Skeletal muscle cell (primary cell): ENCODE measurements at places on chromosomes 5 and 9.

- DNase-seq, result no peak
These were observed 188.9 kb downstream of the TENT4A start for GRCh38 chr5:6902094-6902493.

- DNase-seq, result no peak
These were observed 70.5 kb downstream of the SMIM23 start for GRCh38 chr5:171855798-171856763.

DNA sequence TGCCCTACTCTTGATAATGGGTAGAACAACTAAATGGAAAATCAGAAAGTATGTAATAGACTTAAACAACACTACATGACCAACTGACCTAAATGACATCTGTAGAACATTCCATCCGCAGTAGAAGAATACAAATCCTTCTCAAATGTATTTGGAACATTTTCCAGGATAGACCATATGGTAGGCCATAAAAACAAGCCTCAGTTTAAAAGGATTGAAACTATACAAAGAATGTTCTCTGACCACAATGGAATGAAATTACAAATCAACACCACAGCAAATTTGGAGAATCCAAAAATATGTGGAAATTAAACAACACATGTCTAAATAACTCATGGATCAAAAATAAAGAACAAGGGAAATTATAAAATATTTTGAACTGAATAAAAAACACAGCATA lies 189.2 kb downstream of the NDUFS4 start:
- DNase-seq, result peak; percentile 13

GRCh38 chr9:131748411-131748955 lies 8.6 kb upstream of the RAPGEF1 start:
- DNase-seq, result no peak

DNA sequence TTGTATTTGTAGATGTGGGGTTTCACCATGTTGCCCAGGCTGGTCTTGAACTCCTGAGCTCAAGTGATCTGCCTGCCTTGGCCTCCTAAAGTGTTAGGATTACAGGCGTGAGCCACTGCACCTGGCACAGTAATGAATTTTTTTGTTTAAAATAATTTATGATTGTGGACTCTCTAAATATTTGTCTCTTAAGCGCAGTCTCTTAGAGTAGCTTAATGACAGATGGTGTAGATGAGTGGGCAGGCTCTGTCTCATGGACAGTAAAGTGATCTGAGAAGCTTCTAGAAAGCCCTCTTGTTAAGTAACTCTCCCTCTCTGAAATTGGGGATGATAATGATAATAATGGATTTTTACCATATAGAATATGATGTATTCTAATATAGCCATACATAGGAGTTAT lies 47.5 kb upstream of the KIAA1958 start:
- DNase-seq, result no peak

DNA sequence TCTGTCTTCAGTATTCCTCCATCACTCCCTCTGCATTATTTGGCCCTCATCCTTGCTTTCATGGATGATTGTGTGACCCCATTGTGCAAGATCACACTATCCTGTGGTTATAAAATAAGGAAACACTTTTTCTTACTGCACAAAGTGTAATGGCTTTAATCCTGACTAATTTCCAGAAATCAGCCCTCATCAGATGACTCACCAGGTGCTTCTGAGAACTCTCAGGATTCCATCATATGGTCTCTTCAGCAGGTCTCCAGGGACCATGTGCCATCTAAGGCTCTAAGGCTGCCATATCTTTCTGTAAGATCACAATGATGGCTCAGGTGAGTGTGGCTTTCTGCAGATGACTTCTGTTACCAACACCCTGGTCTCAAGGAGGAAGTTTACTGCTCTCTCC lies 27.3 kb upstream of the FER start:
- peak; percentile 16 for DNase-seq

DNA sequence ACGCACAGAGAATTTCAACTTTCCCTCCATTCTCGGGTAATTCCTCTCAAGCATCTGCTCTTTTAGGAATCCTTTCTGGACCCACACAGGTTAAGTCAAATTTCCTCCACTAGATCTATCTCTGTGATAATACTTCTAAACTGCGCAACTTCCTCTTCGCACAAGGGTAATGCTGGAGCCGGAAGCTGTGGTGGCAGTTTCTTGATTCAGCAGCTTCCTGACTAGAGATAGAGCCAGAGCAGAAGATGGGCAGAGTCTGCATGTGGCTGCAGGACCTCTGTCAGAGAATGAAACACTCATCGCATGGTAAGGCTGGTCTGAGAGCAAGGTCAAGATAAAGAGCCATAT lies 11.1 kb upstream of the CDC42SE2 start:
- DNase-seq, result no peak

DNA sequence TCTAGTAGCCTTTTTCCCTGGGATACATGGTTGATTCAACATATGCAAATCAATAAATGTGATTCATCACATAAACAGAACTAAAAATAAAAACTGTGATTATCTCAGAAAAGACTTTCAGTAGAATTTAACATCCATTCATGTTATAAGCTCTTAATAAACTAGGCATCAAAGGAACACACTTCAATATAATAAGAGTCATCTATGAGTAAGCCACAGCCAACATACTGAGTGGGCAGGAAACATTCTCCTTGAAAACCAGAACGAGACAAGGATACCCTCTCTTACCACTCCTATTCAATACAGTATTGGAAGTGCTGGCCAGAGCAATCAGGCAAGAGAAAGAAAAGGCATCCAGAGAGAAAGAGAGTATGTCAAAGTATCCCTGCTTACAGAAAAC lies 239.9 kb downstream of the ATPSCKMT start:
- DNase-seq, result no peak

DNA sequence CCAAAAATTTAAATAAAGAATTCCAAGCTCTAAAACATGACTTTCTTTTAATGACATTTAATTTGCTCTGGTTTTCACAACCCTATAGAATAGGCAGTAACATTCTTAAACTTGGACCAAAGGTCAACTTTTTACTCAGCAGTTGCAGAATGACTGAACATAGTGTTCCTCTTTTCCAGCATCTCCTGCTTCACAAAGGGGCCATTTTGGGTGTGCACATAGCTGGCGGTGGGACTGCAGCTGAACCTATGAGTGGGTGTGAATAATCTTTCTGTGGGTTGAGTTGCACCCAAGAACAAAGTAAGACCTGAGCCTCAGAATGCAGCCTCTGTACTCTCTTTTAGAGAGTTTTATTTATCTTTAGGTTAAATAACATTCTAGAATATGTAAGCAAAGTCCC lies 96.9 kb upstream of the HAPLN1 start:
- no peak for DNase-seq

GRCh38 chr5:128304791-128305190 lies 221.2 kb downstream of the SLC12A2 start:
- DNase-seq, result no peak

GRCh38 chr5:178427576-178428197 lies 162.5 kb downstream of the COL23A1 start:
- DNase-seq, result no peak

DNA sequence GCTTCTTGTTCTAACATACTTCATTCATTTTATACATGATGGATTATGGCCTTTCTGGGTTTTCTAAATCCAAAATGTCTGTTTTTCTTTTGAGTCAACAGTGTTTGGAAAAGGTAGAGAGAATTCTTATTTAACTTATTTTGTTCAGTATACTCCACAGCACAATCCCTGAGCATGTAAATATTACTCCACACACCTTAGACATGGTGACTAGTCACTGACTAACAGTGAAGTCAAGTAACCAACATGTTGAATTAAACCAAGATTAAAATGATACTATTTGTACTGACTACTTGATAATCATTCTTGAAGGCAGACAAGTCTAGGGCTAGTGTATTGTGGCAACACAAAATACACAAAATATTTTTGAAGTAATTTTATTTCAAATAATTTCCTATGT lies 55.0 kb downstream of the HAPLN1 start:
- no peak for DNase-seq

DNA sequence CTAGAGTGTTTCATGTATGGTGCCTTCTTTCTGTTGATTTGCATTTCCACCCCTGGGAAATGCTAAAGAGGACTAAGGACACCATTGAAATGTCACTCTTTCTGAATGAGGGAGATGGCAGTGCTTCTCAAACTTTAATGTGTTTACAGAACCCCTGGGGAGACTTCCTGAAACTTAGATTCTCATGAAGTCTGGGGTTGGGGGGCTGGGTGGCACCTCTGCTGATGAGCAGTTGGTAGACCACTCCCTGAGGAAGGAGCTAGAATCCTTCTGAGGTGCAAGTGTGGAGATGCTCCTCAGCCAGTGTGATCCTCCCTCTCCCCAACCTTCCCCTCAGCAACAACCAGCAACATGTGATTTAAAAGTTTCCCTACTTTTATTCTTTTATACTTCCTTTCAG lies 546.8 kb downstream of the LRRC70 start:
- DNase-seq, result no peak

GRCh38 chr5:98804066-98804465 lies 30.6 kb downstream of the RGMB start:
- DNase-seq, result no peak

GRCh38 chr5:175319199-175319598 lies 124.8 kb downstream of the DRD1 start:
- no peak for DNase-seq

DNA sequence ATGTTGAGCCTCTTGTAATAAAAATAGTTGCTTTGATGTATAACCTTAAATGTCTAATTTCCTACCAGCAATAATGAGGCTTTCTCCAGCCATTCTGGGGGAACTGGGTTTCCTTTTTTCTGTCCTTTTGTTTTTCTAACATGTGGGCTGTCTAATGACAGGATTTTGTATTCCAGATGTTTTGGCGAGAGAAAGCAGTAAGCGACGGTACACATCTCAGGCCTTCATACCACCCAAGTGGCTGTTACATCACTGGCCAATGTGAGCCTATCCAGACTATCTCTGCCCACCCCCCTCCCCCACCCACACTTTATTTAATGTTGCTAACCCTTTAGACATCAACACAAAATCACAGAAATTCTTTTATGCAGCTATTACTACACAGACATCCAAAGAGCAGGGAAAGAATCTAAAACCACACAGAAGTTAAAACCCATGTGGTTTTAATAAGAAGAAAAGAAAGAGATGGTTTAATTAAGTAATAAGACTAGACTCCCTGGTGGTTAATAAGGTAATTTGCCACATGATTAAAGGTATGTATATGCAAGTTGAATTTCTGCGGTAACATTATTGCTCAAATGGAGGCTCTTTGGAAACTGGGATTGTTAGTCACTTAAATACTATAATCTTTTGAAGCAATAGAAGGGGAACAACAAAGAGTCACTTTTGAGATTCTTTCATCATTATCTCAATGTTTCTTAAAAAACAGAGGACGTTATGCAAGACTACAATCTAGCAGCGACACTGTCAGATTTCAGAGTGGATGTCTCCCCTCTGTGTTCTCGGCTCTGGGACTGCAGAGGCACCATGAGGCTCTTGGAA lies 365.1 kb downstream of the ENC1 start:
- no peak for DNase-seq

DNA sequence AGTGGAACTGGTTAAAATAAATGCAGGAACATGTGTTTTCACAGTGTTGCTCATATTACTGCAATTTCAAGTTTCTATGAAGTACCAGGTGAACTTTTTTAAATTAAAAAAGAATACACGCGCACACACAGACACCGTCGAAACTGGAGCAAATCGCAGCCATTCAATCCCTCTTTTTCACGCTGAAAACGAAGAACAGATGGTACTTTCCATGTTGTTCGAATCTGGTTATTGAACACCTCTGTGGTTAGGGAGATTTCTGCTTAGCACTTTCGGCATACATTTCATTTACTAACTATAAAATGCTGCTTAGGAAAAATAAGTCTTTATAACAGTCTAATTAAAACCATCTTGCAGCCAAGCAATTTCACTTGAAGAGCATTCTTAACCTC lies 6.8 kb downstream of the ZNF608 start:
- no peak for DNase-seq

DNA sequence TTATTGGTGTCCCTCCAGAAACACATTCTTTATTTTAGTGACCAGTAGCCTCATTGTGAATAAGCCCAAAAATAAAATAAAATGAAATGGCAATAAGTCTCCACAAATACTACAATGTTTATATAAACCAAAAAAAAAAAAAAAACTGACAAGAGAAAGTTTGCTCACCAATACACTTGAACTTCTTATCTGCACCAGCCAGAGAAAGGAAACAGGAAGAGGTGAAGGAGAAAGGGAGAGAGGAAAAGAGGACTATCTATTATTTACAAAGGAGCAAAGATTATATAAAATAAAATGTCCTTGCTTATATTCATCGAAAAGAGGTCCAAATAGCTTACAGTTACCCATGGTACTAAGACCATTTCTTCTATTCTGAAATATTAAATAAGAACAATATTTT lies 176.4 kb upstream of the CCNG1 start:
- DNase-seq, result no peak

DNA sequence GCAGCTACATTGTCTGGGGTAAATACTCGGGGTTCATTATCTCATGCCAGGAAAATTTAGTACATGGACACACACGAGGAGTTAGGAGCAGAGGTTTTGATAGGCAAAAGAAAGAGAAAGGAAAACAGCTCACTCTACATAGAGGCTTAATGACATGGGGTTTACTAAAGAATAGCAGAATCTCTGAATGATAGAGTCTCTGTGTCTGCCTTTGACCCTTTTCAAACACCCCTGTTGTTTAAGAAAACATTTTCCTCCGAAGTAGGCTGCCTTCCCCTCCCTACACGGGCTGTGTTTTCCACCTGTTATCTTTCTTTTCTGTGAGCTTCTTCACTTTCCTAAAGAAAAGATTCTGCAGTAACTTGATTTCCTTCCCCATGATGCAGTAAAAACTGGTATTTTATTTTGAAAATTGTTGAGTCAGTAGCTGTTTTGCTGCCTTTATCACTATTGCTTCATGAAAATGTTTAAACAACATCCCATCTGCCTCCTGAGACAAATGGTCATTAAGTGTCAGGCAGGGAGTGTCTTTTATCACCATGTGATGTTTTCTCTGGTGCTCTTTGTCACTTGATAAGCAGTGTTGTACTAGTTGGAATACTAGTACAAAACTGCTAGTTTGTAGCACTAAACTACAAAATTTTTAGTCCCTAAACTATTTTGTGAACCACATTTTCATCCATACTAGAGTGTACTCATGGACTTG lies 76.6 kb downstream of the PPIC start:
- no peak for DNase-seq

GRCh38 chr9:99057665-99058625 lies 47.0 kb upstream of the TGFBR1 start:
- peak; percentile 69 for DNase-seq

- no peak for DNase-seq
These were observed 253.9 kb upstream of the TYRP1 start for GRCh38 chr9:12439267-12439666.

DNA sequence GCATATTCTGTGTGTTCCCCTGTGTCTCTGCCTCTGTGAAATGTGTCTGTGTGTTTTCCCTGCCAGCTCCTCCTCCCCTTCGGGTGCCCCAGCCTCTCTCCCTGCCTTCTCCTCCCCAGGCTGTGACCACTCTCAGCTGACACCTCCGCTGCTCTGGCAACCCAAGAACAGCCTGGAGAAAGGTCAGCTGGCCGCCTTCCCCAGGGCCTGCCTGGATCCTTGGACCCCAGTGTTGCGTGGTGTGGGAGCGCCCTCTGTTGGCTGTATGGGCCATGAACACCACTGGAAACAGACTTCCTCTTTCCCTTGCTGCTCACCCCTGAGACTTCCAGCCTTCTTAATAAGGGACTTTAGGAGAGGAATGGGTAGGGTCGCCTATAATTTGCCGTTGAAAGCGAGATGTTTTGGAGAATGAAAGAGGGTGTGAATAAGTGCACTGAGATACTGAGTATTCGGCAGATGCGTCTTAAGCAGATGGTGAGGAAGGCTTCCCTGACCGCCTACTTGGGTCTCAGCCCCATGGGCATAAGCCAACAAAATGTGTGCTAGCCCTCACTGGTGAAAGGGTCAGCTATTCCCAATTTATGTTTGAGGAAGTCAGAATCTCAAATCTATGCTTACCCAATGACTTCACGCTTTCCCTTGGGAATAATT lies 114.9 kb upstream of the TRIM32 start:
- peak; percentile 84 for DNase-seq
